CD4-positive, alpha-beta T cell treated with Interleukin-1 beta for 1 hour (primary cell): ENCODE measurements at places on chromosomes 5 and 9.

DNA sequence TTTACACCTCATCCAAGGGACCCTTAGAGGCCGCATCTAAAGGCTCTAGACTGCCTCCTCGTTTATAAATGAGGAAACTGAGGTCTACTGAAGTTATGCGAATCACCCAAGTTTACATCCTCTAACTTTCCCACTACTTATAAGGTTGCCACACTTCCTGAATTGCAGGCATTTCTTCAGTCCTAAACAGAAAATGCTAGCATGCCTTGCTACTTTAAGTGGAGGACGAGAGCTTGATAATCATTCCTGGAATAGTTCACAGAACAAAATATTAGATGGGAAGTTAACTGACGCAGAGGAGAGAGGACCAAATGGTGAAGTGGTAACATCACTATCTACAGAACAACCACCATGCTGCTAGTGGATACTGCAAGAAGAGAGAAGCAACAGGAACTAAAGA is 85.8 kb downstream of the GNAQ start:
- DNase-seq, result no peak

GRCh38 chr5:115825948-115826347 is 9.5 kb upstream of the CDO1 start:
- DNase-seq, result no peak

DNA sequence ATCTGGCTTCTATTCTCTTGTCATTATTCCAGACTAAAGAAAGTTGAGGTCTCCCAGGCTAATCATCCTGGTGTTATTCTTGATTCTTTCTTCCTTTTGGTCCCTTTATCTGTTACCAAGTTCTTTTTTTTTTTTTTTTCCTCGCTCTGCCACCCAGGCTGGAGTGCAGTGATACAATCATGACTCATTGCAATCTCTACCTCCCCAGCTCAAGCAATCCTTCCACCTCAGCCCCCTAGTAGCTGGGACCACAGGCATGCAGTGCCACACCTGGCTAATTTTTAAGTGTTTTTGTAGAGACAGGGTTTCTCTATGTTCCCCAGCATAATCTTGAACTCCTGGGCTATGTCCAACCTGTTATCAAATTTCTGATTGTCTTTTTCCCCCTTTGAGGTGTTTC is 126.6 kb upstream of the DHFR start:
- no peak for DNase-seq

- peak; percentile 62 for DNase-seq
Observed at GRCh38 chr9:36873247-36873875, 160.7 kb downstream of the PAX5 start.

DNA sequence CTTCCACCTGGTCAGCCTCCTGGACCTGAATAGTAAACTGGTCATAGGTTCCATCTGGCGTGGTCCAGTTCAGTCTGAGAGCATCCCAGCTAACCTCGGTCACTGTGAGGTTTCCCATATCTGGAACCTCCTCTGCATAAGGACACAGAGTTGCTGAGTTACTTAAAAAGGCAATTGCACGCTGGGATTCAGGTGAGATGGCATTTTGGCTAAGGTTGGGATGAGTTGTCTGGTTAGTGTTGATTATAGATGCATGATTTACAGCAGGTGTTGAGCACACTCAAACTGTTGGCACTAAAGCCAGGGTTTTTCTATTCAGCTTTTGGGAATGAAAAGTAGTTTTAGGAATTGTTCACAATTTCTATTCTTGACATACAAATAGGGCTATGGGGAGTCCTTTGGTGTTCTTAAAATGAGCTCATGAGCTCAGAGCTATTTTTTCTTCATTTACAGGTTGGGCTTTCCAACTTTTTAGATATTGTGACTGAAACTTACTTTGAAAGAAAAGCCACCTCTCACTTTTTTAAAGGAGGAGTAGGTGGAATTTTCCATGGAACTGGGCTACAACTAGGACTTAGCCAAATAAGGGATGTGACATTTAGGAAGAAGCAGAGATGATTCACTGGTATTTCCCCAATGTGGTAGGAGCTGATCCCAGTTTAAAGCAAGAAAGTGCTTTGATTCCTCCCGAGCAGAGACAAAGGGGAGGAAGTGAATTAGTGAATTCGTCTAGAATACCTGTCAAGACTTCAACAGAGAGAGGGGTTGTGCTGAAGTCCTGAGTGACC is 54.7 kb downstream of the TNC start:
- DNase-seq, result no peak

DNA sequence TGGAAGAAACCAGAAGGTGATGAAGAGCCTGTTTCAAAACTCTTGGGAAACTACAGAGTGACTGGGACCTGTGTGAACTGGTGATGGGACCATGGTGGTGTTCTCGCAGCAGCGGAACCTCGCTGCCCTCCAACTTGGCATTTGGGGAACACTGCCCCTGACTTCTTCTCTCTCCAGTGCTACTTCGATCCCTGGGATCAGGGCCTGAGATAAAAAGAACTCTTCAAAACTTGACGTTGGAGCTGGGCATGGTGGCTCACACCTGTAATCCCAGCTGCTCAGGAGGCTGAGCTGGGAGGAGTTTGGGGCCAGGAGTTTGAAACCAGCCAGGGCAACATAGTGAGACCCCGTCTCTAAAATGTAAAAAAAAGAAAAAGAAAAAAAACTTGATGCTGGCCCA is 18.1 kb downstream of the PITX1 start:
- no peak for DNase-seq

GRCh38 chr5:72465601-72466563 is 41.3 kb downstream of the ZNF366 start:
- DNase-seq, result no peak

DNA sequence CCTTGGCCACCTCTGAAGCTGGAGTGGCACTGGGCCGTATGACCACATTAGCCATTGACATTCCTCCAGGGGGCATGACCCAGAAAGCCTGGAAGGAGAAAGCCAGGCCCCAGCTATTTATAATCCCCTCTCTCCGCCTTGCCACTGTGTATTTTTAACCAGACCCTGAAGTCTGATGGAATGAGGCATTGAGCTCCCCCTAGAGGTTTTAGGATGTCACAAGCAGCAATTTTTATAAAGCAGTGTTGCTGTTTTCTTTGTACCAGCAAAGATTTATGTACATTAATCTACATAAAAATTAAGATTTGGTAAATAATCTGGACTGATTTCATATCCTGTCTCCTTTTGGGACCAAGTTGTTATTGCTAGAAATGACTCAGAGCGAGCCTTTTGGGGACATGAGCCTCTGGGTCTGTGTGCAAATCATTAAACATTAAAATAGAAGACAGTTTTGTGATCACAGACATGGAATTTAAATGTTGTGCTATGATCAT is 127.1 kb downstream of the TRIO start:
- DNase-seq, result peak; percentile 6

DNA sequence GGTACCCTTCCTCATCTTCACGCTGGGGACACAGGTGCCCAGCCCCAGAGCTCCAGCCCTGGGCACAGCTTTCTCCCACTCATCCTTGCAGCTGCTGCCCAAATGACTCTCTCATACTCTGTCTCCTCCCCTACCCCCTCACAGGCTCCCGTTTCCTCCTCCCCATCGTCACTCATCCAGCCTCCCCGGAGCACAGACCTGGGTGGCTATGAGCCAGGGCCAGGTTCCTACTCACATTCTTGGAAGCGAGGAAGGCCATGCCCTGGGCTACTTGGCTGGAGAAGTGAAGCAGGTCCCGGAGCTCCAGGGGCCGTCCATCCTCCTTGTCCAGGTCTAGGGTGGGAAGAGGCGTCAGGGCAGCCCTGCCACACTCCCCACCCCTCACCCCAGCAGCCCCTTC is 29.3 kb downstream of the CSF1R start:
- no peak for DNase-seq

- no peak for DNase-seq
Observed at GRCh38 chr9:127384901-127385300, 12.1 kb upstream of the SLC2A8 start.

DNA sequence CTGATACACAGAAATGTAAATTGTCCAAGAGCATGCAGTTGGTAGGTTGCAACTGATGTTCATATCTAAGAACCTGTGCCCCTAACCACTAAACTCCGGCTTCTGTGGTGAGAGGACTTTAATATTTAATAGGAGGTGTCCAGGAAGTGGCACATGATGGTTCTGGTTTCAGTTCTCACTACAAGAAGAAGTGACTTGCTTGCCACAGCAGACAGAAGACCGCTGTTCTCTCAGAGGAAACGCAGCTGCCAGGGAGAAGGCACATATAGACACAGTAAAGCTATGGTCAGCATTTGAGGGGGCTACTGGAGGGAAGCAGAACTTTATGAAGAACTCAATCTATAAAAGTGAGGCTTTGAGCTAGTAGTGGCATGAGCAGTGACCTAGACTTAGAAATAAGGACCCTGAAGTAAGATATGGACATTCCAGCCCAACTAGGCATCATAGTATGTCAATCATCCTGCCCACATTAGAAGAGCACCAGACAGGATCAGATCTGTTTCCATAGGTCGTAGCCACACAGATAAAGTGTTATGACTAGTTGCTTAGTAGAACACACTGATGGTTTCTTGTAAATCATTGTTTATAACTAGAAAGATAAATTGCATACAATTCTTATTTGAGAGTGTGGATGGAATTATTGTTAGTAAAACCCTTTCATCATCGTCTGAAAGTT is 36.4 kb upstream of the DAB2 start:
- peak; percentile 30 for DNase-seq

DNA sequence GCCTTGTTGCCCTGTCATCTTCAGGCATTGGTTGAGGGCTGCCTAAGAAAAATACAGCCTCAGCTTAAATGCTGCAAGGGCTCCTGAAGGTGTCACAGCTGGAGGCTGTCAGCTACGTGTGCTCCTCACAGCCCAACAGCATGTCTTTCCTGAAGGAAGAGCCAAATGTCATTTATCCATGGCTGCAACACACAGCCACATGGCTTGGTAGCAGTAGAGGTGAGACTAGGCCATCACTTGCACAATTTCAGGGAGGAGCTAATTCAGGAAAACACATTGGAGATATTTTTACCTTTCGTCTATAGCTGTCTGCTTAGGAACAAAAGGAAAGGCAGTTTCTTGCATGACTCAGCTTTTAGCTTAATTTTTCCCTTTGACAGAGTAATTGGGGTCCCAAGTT is 260.7 kb downstream of the SYK start:
- DNase-seq, result no peak

GRCh38 chr5:142568996-142569335 is 116.9 kb downstream of the FGF1 start:
- DNase-seq, result no peak

DNA sequence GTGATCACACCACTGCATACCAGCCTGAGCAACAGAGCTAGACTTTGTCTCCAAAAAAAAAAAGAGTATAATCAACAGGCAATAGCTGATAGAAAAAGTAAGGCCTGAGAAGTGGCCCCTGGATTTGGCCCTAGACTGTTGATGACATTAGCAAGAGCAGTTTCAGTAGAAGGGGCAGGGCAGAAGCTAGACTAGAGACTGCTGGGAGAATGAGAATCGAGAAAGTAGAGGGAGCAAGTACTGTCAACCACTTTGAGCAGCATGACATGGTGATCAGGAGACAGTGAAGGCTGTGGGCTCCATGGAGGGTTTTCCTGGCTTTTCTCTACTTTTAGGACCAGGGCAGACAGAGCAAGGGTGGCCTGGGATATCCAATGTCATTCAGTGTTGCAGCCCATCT is 34.9 kb upstream of the B4GALT1 start:
- no peak for DNase-seq

GRCh38 chr5:136027311-136027710 is 1.5 kb upstream of the TGFBI start:
- DNase-seq, result no peak

GRCh38 chr5:141714542-141715310 is 32.7 kb upstream of the ARAP3 start:
- no peak for DNase-seq

DNA sequence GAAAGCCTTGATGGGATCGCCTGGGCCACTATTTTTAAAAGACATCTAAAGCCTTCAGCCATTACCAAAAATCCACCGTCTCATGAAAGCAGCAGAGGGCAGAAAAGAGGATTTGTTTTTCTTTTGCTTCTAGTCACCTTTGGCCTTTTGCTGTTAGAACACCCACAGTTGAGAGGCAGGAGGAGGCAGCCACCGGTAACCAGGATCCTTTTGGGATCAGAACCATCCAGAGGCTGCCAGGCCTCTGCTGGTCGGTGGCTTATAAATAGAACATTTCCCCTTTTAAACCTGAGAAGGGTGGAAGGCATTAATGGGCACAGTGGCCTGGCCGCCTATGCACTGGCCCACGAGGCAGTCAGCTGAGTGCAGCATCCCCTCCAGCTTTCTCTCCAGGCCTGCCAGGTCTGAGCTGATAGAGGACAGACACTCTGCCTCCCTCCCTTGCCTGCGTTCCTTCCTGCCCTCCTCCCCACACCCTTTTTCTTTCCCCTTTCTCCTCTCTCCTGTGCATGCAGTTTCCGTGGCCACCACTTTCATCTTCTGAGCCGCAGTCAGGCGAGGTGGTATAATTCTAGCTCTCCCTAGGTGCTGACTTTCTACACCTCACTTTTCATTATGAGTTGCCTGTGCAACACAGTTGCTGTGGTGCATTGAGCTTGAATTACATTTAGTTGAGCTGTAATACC is 253.4 kb downstream of the ARHGAP26 start:
- no peak for DNase-seq

DNA sequence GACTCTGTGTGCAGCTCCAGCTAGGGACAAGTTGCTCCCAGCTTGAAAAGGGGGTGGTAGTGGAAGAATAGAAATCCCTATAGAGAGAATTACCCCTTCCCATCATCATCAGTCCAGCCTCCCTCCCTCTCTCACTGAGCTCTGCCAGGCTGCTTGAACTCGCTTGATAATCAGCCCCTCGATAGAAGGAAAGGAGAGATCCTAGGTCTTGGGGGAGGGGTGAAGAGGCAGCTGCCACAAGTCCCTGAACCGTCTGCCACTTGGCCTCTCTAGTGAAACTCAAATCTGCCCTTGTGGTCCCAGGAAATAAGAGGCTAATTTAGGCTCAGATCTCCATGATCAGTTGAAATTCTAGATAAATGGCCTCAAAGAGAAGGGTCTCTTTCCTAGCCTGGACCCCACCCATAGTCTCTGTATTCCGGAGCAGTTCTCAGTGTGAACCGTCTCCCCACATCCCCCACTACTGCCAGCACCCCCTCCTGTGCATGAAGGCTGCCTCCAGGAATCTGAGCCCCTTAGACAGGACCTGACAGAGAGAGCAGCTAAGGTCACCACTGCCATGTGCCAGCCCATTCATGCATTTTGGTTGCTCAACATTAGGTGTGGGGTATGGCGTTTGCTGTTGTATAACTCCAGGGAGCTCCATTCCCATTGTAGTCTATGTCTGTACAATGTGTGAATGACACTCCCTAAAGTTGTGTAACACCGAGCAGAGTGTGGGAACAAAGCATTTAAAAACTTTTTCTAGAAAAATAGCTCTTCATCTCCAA is 5.5 kb downstream of the DNAJB5 start:
- no peak for DNase-seq
